ENCODE measurements at places on chromosomes 16 and 17. TPM values are rescaled to one million over a fixed set of nuclear protein-coding genes. Genes with fewer than 3 reads are reported as not detected.

Gene CDH3
- polyA plus RNA-seq, result 39.6 TPM

Gene CAPNS2
- 0.10 TPM for polyA plus RNA-seq

- DNase-seq, result no peak
Measured at GRCh38 chr16:31664683-31665482, 137.2 kb downstream of the AHSP start.

DNA sequence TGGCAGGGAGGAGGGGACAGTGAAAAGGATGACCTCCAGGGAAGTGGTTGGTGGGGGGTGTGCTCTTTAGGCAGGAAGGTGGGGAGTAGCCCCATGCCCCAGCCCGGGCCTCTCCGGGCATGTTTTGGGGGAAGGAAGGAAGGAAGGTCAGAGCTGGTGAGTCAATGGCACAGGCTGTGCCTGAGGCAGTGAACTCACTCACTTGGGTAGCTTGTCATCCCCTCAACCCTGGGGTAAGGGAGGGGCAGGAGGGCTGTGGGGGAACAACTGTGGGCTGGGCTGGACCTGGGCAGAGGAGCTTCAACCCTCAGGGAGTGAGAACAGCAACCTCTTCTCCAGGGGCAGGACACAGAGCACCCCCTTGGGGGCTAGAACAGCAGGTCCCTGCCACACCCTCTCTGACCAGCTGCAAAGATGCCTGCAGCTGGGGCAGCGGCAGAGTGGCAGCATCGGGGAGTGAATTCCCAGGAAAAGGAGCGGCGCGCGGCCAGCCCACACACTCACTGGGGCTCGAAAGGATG lies 6.3 kb downstream of the CSF3 start:
- DNase-seq, result no peak

Gene C1QL1
- polyA plus RNA-seq, result 4.7 TPM

GRCh38 chr16:78307824-78308528 lies 208.5 kb downstream of the WWOX start:
- DNase-seq, result no peak

Gene CRHR1
- polyA plus RNA-seq, result not detected

DNA sequence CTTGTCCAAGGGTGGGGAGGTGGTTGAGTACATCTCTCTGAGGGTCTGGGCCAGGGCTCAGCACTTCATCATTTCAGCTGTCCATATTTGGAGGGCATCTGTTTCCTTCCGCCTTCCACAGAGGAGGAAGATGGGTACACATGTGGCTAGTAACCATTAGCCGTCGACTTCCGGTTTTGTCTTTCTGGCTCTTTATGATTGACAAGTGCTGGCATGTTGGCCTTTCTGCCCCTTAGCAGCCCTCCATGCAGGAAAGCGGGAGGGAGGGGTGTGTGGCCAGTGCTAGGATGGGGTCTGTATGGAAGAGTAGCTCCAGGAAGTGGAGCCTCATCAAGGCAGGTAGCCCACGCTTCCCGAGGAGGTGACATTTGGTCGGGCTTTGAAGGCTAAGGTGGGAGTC lies 69.6 kb downstream of the RAI1 start:
- DNase-seq, result no peak

- DNase-seq, result no peak
Measured at GRCh38 chr16:66939366-66939765, 4.0 kb downstream of the CES2 start.

DNA sequence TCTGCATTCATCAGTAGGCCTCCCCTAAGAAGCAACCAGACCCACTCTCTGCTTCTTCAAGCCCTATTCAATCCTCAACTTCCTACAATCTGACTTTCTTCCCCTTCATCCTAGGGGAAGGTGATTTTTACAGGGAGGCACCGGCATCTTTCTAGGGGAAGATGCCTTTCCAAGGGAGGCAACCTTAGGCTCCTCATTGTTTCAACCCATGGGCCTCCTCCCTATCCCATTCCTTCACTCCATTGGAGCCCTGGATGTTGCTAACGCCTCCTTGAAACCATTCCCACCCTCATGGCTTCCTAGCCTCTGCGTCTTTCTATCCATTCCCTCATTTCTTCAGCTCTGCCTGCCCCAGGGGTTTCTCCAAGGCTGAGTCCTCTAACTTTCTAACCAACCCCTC lies 2.7 kb upstream of the CUEDC1 start:
- no peak for DNase-seq

GRCh38 chr17:19728084-19728495 lies 11.7 kb upstream of the SLC47A2 start:
- DNase-seq, result peak; percentile 83

Gene WNK4
- polyA plus RNA-seq, result 1.9 TPM

DNA sequence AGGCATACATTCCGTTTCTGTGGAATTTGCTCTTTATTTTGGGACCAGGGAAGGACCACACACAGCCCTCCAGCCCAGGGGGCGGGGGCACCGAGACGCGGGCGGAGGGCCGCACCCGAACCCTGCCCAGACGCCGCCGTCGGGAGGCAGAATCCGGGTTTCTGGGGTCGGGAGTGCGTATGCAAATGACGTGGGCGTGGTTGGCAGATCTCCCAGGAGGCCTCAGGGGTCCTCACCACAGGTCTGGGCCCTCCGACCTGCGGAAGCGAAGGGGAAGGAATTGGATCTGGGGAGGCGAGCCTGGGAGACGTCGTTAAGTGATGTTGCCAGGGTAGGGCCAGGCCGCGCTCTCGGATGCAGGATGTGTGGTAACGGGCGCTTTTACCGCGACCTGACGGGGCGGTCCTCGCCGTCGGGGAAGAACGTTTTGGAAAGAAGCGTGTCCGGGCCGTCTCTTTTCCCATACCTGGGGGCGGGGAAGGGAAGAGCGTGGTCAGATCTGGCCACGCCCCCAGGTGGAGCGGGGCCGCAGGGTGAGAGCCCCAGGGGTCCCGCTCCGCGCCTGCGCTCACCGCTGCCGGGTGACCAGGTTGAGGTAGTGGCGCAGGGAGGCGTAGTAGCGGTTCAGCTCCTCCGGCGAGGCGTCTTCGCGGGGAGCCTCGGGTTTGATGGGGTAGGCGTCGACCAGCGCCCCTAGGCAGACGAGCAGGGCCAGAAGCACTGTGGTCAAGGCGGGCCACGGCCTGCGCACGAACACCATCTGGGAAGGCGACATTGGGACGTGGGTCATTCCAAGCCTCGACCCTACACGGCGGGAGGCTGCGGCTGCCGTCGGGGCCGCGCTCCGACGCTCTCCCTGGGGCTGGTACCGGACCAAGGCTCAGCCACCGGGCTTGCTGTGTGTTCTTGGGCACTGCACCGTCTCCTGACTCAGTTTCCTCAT lies 745 bp downstream of the PYY start:
- no peak for DNase-seq

Gene CA5A
- 0.18 TPM for polyA plus RNA-seq

DNA sequence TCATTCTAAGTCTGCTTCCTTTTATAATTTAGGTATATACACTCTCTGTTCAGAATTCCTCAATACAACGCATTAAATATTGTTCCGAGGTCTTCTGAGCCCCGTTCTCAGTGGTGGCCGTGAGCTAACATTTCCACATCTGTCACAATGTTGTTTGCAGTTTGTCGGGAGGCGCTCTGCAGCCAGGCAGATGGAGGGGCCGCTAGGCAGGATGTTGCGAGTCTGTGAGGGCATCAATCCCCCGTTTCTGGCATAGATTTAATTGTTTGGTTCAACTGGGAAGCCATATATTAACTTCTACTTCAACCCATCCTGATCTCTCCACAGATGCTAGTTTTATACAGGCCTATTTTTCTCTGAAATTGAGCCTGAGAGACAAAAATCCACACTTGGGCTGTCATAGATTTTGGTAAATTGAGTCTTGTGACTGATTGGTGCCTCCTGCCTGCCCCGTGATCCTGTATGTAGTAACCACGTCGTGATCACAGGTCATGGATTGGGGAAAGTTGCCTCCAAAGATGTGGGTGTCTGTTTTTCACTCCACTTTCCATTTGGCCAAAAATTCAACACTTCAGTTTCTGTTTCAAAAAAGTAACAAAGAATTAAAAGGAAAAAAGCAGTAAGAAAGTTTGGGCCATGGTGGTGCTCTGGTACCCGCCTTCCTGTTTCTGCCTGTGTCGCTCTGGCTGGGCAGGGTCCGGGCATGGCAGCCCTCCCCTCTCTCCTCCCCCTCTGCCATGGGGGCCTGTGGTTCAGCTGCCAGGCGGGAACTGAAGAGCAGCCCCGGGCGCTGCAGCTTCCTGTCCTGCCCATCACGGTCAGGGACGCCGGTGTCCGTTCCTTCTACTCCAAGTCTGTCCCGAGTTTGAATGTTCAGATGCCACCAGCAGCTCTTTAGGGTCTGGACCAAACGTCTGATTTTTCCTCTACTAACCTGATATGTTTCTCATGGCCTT lies 41.5 kb downstream of the RPTOR start:
- DNase-seq, result no peak

DNA sequence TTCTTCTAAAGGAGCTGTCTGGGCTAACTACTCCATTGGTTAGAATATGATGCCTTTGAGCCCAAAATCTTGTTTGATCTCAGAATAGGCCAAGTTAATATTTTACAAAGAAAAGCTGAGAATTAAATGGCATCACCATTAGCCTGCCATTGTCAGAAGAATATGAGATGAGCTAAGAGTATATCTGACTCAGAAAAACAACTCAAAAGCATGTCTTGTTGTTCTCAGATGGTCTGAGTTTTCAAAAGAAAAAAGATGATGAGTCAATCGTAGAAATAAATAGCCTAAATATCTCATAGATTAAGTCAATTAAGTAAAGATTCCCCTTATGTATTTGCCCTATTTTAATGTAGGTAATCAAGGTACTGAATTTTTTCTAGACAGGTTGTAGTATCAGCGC lies 197.1 kb upstream of the TBX2 start:
- no peak for DNase-seq

GRCh38 chr17:28536532-28537218 lies 15.7 kb downstream of the UNC119 start:
- DNase-seq, result no peak

DNA sequence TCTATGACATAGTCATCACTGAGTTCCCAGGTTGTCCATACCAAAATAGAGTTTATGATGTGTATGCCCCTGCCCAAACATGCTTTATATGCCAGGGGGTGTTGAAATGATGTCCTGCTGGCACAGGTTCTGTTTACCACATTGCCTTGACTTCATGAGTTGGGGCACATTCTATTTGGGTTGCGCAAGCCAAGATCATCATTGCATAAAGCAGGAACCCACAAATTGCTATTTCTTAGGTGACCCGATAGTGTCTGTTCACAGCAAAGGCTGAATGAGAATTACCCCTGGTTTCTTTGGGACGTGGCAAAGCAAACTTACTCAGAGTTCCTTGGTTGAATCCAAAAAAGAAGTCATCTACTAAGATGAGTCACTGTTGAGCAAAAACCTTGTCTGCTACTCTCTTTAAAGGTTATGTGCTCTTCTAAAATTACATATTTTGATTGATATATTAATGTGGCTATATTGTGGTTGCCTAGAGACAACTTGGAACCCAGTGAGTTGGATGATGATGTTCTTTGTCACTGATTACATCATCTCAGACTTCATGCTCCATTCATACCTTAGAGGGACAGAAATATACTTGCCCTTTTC lies 912.6 kb upstream of the SOX9 start:
- no peak for DNase-seq

- DNase-seq, result no peak
Measured at GRCh38 chr17:64406321-64407200, 15.9 kb upstream of the PECAM1 start.

DNA sequence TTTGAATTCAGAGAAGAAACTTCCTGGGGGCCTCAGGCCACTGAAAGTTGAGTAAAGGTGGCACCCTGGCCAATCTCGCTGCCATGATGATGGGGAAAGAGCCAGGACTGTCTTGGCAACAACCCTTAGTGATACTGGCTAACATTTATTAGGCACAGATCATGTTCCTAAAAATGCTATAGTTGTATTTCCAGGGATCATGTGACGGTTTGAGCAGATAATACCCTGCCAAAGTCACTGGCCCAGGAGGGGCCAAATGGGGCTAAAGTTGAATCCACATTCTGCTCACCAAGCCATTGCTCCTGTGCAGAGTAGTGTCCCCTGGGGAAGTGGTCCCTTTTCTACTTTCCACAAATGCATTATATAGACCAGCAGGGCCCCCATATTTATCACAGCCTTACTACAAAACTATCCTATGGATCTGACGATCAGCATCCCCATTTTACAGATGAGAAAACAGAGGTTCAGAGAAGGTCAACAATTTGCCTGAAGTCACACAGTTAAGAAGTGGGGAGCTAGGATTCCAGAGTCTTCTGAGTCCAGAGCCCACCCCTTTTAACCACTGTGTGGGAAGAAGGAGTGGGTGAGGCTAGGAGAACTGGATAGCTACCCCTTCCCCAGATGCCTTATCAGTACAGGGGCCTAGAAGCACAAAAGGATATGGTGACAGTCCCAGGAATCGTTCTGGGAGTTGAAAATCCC lies 300.0 kb upstream of the IRX3 start:
- no peak for DNase-seq

Gene ALOX15B
- 0.36 TPM for polyA plus RNA-seq

Gene GSE1
- polyA plus RNA-seq, result 111 TPM

DNA sequence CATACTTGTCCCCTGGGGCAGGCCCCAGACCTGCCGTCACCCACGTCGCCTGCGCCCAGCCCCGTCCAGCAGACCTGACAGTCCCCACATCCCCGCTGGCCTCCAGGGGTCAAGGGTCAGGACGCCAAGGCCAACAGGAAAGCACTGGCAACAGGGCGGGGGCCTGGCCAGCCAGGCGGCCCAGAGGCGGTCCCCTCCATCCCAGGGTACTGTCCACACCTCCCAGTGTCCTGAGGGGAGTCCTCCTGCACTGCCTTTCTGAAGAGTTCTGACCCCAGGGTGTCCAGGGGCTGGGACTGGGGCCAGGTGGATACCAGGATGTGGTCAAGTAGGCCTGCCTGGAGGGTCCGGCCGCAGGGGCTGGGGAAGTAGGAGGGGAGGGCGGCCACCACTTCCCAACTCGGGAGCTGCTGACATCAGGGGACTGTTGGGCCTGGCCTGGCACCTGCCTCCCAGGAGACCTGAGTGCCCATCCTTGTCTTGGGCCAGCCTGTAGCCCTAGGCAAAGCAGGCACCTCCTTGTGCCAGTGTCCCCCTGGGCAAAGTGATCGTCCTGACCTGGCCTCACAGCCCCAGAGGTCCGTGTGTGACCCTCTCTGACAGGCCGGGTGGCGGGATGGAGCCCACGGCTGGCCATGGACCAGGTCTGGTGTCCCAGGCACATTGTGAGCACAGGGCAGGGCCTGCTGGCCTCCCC lies 6.7 kb upstream of the AXIN1 start:
- no peak for DNase-seq

GRCh38 chr17:50850640-50851039 lies 15.3 kb downstream of the WFIKKN2 start:
- DNase-seq, result no peak

GRCh38 chr16:87048038-87048729 lies 269.0 kb downstream of the C16orf95 start:
- no peak for DNase-seq

Gene CDRT15L2
- not detected for polyA plus RNA-seq

GRCh38 chr16:78122774-78123315 lies 23.4 kb downstream of the WWOX start:
- DNase-seq, result peak; percentile 65

Gene CTRB2
- polyA plus RNA-seq, result not detected

DNA sequence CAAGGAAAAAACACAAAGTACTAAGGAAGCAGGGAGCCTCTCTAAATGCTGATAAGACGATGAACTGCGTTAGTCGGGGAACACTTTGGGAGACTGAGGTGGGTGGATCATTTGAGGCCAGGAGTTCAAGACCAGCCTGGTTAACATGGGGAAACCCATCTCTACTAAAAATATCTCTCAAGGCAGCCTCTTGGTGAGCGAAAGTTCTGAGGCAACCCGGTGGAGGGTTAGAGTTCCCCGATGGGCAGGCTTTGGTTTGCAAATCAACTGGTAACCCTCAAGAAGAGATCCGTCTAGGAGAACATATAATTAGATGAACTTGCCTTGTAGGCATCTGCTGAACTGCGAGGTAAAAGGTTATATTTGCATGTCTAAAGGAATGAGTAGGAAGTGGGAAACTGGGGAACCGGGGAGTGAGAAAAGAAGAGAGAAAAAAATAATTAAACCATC lies 44.6 kb downstream of the WSB1 start:
- DNase-seq, result no peak
